Activated T-cell treated with anti-CD3 and anti-CD28 coated beads for 24 hours (primary cell): ENCODE measurements at places on chromosomes 6 and 20.

DNA sequence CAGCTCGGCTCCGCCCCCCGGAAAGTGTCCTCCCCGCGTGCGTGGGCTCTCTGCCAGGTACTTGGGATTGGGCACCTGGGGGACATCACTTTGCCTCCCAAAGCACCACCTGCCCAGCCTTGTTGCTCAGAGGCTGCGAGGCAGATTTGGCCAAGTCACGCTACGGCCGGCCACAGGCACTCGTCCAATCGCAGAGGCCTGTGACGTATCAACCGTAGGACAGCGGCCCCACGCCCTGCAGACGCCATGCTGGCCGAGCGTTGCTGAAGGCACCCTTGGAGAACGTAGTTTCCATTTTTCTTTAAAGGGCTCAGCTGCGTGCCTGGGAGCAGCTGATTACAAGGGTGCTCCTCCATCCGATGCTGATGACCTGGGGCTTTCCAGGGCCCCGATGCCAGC lies 3.1 kb downstream of the NTSR1 start:
- DNase-seq, result no peak

- DNase-seq, result no peak
These were observed 47.5 kb downstream of the KIAA1755 start for GRCh38 chr20:38212806-38213606.

DNA sequence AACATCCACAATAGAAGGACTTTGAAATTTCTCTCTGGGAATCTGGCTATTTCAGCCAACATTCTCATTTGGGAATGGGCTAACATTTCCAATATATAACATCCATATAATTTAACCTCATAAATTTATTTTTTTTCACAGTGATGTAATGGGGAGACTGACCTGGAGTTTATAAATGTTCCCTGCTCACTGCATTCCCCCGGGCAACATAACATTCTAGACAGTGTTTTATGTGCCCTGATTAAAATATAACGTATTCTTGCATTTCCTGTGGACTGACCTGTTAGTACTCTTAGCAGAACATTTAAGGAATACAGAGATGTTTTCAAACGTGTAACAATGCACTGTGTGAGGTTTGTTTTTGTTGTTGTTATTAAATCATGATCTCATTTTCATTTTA lies 20.9 kb downstream of the TSHZ2 start:
- no peak for DNase-seq

DNA sequence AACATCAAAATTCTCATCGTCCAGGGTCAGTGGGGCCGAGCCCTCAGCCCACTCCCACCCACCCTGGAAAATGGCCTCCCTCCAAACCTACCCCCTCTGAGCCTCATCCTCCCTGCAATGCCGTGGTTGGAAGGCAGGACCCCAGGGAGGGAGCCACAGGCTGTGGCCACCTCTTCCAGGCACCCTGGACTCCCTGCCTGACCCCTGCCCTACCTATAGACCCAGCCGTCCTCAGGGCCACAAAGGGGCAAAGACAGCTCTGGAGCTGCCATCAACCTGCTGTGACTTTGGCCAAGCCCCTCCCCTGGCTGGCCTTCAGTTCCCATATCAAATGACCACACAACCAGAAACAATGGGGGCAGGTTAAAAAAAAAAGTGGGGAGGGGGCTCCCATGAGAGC lies 2.3 kb upstream of the UCKL1 start:
- DNase-seq, result no peak

- no peak for DNase-seq
These were observed 80.2 kb upstream of the RNF217 start for GRCh38 chr6:124881898-124882578.

DNA sequence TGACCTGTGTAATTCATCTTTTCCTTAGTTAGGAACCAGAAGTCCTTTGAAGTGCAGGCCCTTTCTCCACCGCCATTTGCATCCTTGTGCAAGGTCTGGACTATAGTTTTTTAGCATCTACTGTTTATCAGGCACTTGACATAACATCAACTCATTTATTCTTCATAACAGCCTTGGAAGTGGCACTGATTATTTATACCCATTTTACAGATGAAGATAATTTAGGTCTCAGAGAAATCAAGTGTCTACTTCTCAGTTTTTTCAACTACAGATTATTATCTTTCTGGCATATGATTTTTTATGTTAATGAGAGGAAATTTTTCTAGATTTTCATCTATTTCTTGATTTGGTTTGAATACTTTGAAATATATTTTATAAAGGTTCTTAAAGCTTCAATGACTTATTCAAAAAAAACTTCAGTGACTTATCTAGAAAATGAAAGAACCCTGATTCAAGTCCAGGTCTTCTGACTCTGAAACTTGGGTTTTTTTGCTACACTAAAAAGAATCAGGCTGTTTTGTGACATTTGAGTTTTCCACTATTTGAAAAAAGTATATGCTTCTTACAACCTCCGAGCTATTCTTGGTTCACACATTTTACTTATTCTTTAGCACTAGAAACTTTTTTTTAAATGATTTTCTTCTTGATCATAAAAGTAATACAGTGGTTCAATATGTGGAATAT lies 3.1 kb upstream of the UBE2J1 start:
- no peak for DNase-seq
